Suprapubic skin (tissue), 4 donors: ENCODE measurements at places on chromosomes 7 and 10.

- H3K27ac ChIP-seq = no peak overlapping the region
- H3K4me1 ChIP-seq = no peaks in the 10 kb centered on the region
- H3K4me3 ChIP-seq = no peak overlapping the region
- no peaks in the 10 kb centered on the region for H3K27me3 ChIP-seq
These were observed 101.4 kb downstream of the KLF6 start for GRCh38 chr10:3683560-3683959.

DNA sequence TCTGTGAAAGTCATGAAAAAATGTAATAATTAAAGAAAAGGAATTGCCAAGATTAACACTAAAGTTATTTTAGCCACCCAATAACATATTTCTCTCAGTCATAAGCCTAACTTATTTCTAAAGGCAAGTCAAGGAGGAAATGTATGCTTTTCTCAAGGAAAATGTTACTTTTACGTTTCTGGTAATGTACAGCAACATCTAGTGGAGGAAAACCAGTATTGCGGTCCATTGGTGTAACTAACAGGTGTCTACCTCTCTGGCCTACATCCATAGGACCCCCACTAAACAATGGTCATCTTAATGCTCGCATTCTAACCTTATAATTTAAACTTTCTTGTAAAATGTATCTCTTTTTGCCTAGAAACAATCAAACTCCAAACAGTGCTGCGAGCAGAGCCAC lies 437.5 kb downstream of the KIF20B start:
- DNase-seq = no peak
- H3K27ac ChIP-seq = no peak overlapping the region
- no peaks in the 10 kb centered on the region for H3K36me3 ChIP-seq
- no peaks in the 10 kb centered on the region for H3K27me3 ChIP-seq
- H3K4me1 ChIP-seq = no peaks in the 10 kb centered on the region

- H3K4me1 ChIP-seq = no peaks in the 10 kb centered on the region
- H3K4me3 ChIP-seq = no peak overlapping the region
- H3K36me3 ChIP-seq = no peaks in the 10 kb centered on the region
- no peak overlapping the region for H3K27ac ChIP-seq
These were observed 18.1 kb downstream of the IL2RA start for GRCh38 chr10:6044060-6044459.

- peaks cover 4% of the 10 kb centered on the region for H3K27me3 ChIP-seq
- peak; percentile 84 for DNase-seq
- peak overlapping the region; percentile 83 for H3K27ac ChIP-seq
- no peaks in the 10 kb centered on the region for H3K36me3 ChIP-seq
- peaks cover 39% of the 10 kb centered on the region for H3K4me1 ChIP-seq
These were observed 57.2 kb upstream of the ECHDC3 start for GRCh38 chr10:11684717-11685645.

GRCh38 chr10:16904639-16905061 lies 87.4 kb upstream of the RSU1 start:
- H3K36me3 ChIP-seq = no peaks in the 10 kb centered on the region
- H3K4me3 ChIP-seq = no peak overlapping the region
- no peaks in the 10 kb centered on the region for H3K27me3 ChIP-seq
- peak overlapping the region; percentile 76 for H3K27ac ChIP-seq
- no peak for DNase-seq

- no peaks in the 10 kb centered on the region for H3K36me3 ChIP-seq
- no peak overlapping the region for H3K27ac ChIP-seq
- DNase-seq = no peak
- H3K27me3 ChIP-seq = no peaks in the 10 kb centered on the region
- H3K4me3 ChIP-seq = no peak overlapping the region
These were observed 166.6 kb downstream of the AVL9 start for GRCh38 chr7:32661929-32662328.

GRCh38 chr10:6114299-6114698 lies 25.5 kb downstream of the RBM17 start:
- DNase-seq = no peak
- H3K27ac ChIP-seq = peak overlapping the region; percentile 35
- no peak overlapping the region for H3K4me3 ChIP-seq
- H3K4me1 ChIP-seq = peaks cover 17% of the 10 kb centered on the region
- H3K27me3 ChIP-seq = no peaks in the 10 kb centered on the region
- H3K36me3 ChIP-seq = peaks cover 69% of the 10 kb centered on the region

DNA sequence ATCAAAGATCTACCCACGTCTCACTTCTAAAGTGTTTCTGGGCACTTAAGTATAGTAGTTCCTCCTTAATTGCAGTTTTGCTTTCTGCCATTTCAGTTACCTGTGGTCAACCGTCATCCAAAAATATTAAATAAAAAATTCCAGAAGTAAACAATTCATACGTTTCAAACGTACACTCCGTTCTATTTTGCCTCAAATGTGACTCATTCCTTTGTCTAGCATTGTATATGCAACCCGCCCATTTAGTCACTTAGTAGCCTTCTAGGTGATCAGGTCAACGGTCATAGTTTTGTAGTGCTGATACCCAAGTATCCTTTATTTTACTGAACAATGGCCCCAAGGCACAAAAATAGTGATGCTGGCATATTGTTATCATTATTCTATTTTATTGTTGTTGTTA lies 33.8 kb downstream of the HGF start:
- H3K4me3 ChIP-seq = no peak overlapping the region
- H3K4me1 ChIP-seq = no peaks in the 10 kb centered on the region
- H3K36me3 ChIP-seq = no peaks in the 10 kb centered on the region
- H3K27me3 ChIP-seq = no peaks in the 10 kb centered on the region
- no peak overlapping the region for H3K27ac ChIP-seq
- DNase-seq = no peak

DNA sequence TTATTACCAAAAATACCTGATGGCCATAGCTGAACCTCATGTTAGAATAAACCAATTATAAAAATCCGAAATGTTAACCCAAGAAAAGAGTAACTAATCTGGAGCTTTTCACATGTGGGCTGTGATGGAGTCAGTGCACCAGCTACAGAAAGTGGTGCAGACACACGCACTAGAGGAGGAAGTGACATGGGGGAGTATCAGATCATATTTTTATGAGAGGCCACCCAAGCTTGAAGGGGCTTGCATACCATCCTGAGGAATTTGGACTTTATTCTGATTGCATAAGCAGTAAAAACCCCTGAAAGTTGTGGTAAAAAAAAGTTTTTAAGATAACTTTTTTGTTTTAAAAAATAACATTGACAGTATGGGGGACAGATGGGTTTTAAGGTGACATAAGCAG lies 1148.5 kb upstream of the CELF2 start:
- H3K27ac ChIP-seq = no peak overlapping the region
- H3K36me3 ChIP-seq = no peaks in the 10 kb centered on the region
- H3K27me3 ChIP-seq = no peaks in the 10 kb centered on the region
- no peak overlapping the region for H3K4me3 ChIP-seq

GRCh38 chr10:19937989-19938388 lies 121.8 kb downstream of the PLXDC2 start:
- H3K4me1 ChIP-seq = no peaks in the 10 kb centered on the region
- no peak overlapping the region for H3K4me3 ChIP-seq
- no peak for DNase-seq
- no peaks in the 10 kb centered on the region for H3K36me3 ChIP-seq

GRCh38 chr10:28915989-28916588 lies 238.8 kb downstream of the BAMBI start:
- no peak for DNase-seq
- H3K27me3 ChIP-seq = no peaks in the 10 kb centered on the region
- H3K4me1 ChIP-seq = no peaks in the 10 kb centered on the region
- no peaks in the 10 kb centered on the region for H3K36me3 ChIP-seq
- H3K27ac ChIP-seq = no peak overlapping the region

GRCh38 chr10:102783568-102783967 lies 39.8 kb downstream of the WBP1L start:
- peak overlapping the region; percentile 93 for H3K27ac ChIP-seq
- H3K4me3 ChIP-seq = peak overlapping the region; percentile 21
- no peaks in the 10 kb centered on the region for H3K36me3 ChIP-seq
- no peaks in the 10 kb centered on the region for H3K27me3 ChIP-seq

GRCh38 chr7:4878336-4879335 lies 4.9 kb downstream of the RADIL start:
- DNase-seq = no peak
- H3K4me1 ChIP-seq = peaks cover 28% of the 10 kb centered on the region
- no peak overlapping the region for H3K27ac ChIP-seq
- H3K4me3 ChIP-seq = no peak overlapping the region
- H3K36me3 ChIP-seq = no peaks in the 10 kb centered on the region

DNA sequence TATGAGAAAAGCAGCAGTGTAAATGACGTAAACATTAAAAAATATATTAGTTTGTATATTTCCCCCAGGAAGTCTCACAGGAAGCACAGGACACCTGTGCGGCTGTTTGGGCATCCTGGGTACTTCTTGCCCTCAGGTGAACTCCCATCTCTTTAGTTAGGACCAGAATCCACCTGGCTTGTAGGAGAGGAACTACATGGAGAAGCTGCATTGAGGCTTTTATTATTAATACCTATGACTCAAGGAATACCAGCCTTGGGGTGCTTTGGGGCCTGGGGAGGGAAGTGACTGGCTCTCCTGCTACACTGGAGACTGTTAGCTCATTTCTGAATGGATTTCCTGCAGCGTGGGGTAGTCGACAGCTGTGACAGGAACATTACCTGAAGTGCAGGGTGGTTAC lies 40.0 kb upstream of the GSDME start:
- no peak overlapping the region for H3K4me3 ChIP-seq
- no peaks in the 10 kb centered on the region for H3K27me3 ChIP-seq
- H3K4me1 ChIP-seq = no peaks in the 10 kb centered on the region
- H3K27ac ChIP-seq = no peak overlapping the region
- no peak for DNase-seq
- peaks cover 8% of the 10 kb centered on the region for H3K36me3 ChIP-seq

- DNase-seq = no peak
- H3K4me1 ChIP-seq = no peaks in the 10 kb centered on the region
- H3K36me3 ChIP-seq = no peaks in the 10 kb centered on the region
- H3K4me3 ChIP-seq = no peak overlapping the region
- H3K27me3 ChIP-seq = no peaks in the 10 kb centered on the region
These were observed 488.2 kb downstream of the SUGCT start for GRCh38 chr7:40622941-40623501.

GRCh38 chr7:100655908-100656674 lies at the start of gene ACTL6B:
TSS of gene ACTL6B (minus strand) at chr7:100656448. CDS start at chr7:100656354, 94 bp downstream.
- H3K36me3 ChIP-seq = no peaks in the 10 kb centered on the region
- H3K27me3 ChIP-seq = peaks cover 66% of the 10 kb centered on the region
- H3K4me3 ChIP-seq = no peak within 1 kb of the TSS
- peaks cover 6% of the 10 kb centered on the region for H3K4me1 ChIP-seq

DNA sequence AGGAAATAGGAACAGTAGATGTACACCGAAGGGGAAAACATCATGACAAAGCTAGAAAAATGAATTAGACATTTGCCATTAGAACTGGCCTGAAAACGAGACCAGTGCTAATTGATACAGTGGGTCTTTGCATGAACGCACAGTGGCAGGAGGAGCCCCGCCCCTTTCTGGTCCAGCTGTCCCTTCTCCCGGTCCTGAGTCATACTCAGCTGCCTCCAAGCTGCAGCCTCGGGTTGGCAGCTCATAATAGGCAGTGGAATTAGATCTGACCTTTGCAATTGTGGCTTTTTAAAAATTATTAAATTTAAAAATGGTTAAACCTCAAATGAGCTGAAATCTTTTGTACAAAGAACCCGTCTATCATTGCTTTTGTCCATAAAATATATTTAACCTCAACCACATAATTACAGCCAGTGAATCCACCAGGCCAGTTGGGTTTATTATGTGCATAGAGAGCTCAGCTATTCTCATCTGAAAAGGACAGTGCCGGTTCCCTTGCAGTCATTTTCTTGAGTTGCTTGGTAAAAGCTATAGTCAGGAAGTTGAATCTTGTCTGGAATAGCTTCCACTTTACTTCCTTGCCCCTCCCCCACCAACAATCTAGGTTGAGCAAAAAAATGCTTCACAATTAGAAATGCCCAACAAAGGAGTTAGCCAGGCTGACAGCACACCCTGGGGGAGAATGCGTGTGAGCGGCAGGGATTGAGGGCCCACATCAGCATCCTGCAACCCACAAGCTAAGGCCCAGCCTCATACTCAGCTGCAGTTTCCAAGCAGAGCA lies 147.1 kb downstream of the BUB3 start:
- no peak overlapping the region for H3K27ac ChIP-seq
- H3K27me3 ChIP-seq = no peaks in the 10 kb centered on the region
- no peaks in the 10 kb centered on the region for H3K36me3 ChIP-seq
- DNase-seq = no peak
- no peak overlapping the region for H3K4me3 ChIP-seq

GRCh38 chr7:11374629-11375028 lies 401.0 kb downstream of the PHF14 start:
- H3K27ac ChIP-seq = no peak overlapping the region
- no peak for DNase-seq
- H3K36me3 ChIP-seq = no peaks in the 10 kb centered on the region
- no peaks in the 10 kb centered on the region for H3K4me1 ChIP-seq
- H3K27me3 ChIP-seq = no peaks in the 10 kb centered on the region

DNA sequence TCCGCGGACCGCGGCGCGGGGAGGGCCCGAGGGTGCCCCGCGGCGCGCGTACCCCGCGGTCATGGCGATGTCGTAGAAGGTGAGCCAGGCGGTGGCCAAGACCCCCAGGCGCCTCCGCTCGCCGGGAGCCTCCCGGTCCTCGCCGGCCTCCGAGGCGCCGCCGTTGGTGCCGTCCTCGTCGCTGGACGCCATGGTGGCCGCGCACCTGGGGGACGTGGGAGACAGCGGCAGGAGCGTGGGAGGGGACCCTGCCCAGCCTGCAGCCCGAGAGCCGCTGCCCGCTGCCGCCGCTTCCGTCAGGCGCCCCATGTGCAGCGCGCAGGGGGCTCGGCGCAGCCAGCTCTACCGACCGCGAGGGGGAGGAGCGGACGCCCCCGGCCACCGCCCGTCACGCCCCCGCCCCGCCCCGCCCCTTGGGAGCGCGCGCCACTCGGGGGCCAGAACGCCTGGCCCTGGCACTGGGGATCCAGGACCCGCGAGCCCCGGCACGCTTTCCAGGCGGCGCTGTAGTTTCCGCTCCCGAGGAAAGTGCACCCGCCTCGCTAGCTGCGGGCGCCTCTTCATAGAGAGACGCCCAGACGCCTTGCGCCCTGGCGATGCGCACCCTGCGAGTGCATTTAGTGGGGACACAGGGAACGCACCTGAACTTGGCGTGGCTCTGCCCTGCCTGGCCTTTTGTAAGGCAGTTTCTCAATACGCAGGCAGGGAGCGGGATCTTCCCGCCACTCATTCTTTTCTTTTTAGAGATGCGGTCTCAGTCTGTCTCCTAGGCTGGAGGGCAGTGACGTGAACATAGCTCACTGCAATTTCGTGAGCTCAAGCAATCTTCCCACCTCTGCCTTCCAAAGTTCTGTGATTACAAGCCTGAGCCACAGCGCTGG lies at the start of gene HACD1:
TSS of gene HACD1 (minus strand) at position 344 of the 881 bp plus-strand sequence. CDS start at position 309, 35 bp downstream.
- peak; percentile 80 for DNase-seq
- peaks cover 12% of the 10 kb centered on the region for H3K4me1 ChIP-seq
- no peaks in the 10 kb centered on the region for H3K36me3 ChIP-seq
- H3K27me3 ChIP-seq = no peaks in the 10 kb centered on the region
- peak within 1 kb of the TSS; percentile 17 for H3K27ac ChIP-seq
